Activated T-cell treated with anti-CD3 and anti-CD28 coated beads for 4 hours (primary cell): ENCODE measurements at places on chromosomes 5 and 9.

DNA sequence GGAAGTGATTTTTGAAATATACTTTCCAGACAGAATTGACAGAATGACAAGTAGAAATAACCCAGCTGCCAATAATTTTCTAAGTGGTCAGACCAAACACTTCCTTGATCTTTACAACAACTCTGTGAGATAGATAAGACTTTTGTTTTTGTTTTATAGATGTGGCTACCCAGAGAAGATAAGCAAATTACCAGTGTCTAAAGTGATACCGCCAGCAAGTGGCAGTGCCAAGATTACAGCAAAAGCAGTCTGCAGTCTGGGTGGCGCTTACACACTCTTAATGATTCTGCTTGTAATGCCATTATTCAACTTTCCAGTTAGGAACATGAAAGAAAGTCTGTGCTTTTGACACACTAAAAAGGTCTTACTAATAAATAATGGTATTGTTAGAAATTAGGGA is 92.1 kb downstream of the HCN1 start:
- no peak for DNase-seq

- no peak for DNase-seq
Observed at GRCh38 chr9:121292801-121293241, 24.9 kb downstream of the GSN start.

DNA sequence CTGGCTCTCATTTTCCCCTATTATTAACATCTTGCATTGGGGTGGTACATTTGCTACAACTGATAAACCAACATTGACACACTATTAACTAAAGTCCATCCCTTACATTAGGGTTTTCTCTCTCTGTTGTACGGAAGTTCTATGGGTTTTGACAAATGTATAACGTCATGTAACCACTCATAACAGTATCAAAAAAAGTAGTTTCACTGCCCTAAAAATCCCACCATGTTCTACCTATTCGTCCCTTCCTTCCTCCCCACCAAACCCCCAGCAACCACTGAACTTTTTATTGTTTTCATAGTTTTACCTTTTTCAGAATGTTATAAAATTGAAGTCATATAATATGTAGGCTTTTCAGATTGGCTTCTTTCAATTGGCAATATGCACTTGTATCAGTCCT is 40.1 kb downstream of the MLLT3 start:
- no peak for DNase-seq

DNA sequence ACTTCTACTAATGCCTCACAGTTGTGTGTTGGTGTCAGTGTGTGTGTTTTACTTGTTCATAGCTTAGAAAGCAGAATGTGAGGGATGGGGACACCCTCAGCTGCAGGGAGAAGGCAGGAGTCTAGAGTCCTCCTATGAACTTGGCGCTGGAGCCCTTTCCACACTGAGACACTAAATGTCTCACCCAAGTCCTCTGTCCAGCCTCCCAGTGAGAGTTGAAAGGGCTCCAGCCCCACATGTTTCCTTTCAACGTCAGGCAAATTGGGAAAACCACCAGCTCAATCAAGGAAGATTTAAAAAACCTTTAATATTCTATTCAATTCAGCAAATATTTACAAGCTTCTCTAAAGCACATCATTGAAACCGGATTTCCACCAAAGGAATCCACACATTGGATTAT is 167.6 kb upstream of the MSX2 start:
- DNase-seq = no peak

DNA sequence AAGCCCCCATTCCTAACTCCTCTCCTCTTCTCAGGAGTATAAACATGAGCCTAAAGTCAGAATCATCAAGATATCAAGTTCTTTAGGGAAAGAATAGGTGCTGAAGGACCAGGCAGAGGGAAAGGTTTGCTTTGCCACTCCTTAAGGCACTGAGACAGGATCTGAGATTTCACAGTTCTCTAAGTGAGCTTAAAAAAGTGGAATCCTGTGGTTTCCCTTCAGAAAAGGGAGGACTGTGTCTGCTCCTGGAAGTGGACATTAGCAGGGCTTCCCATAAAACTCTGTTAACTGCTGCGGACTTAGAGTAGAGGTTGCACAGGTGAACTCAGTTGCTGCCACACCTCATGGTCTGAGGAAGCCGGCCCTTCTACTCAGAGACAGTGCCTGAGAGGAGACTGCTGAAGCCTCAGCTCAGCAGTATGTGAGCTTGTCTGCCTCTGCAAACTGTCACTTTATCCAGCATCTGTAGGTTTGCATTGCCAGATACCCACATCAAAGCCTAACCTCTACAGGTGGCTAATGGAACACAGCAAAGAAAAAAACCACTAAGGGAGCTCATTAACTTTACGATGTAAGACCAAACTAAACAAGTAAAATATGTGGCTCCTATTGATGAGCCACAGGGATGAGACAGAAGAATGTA is 42.9 kb downstream of the RIC1 start:
- no peak for DNase-seq

DNA sequence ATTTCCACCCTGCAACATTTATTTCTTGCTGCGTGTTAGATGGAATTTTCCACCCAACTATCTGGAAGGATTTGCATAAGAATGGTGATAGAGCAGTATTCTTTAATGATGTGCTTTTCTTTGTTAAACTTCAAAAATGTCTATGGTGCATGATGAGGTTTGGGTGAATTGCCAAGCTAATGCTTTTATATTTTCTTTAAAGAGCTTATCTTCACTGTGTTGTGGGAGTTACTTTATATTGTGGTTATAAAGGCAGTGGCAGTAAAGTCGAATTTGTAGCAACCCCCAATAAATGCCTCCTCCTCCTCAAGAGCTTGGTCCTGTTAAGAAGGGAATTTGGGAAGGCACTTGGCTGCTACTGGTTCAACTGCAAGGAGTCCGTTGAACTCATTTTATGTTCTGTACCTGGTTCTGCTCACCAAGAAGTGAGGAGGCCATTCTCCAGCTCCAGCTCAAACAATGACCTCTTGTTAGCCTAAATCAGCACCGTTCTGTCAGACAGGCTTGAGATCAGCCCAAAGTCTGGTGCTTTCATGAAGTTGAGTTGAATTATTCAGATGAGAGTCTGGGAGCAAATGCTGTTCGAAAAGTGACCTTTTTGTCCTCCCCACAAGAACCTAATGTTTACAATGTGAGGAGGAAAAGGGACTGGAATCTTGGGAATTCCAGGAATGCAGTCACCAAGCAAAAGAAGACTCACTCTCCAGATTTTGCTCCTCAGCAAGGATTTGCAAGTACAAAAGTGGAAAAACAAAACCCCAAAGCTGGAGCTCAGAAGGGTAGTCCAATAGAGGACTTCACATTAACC is 217.0 kb downstream of the TMEM38B start:
- DNase-seq = no peak

DNA sequence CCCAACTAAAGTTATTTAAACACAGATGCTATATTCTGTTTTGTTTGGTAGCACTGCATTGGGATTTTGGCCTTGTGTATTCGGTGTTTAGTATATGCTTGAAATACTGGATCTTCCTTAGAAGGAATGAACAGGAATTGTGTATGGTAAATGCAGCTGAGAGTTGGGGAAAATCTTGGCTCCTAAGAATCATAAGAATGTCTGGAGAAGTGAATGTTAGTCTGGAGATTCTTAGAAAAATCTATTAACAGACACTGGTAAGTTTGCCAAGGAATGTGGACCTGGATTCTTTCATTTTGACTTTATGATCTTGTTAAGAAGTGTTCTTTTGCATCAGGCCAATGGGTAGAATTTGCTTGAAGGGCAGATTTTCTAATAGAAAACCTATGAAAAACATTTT is 38.9 kb downstream of the SNX30 start:
- no peak for DNase-seq

DNA sequence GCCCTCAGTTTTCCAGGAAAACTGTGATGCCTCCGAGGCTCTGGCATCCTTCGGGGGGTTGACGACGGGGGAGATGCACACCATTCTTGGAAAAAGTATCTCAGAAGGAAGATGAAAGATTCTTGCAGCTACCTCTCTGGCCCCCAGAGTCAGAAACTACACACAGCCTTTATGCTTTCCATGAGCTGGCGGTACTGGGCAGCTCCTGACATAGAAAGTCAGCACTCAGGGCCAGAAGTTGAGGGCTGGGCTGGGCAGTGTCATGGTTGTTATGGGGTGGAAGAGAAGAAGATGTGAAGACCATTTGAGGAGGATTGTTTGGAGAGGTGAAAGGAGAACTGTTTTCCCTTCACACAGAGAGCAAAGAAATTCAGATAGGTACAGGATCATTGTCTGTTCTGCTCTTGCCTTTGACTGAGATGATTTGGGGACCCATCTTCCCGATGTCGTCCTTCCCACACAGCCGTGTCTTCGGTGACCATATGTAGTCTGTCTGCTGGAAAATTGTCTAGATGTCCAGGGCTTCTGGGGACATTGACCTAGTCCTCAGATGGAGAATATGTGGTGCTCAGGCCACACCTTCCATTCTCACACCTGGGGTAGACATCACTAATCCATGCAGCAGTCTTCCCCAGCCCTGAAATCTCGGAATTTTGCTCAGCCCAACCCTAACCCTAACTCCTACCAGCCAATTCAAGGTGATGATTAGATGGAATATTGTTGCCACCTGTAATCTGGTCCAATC is 237.1 kb downstream of the CACNA1B start:
- DNase-seq = no peak

GRCh38 chr5:130151239-130151638 is 247.0 kb downstream of the CHSY3 start:
- DNase-seq = no peak

DNA sequence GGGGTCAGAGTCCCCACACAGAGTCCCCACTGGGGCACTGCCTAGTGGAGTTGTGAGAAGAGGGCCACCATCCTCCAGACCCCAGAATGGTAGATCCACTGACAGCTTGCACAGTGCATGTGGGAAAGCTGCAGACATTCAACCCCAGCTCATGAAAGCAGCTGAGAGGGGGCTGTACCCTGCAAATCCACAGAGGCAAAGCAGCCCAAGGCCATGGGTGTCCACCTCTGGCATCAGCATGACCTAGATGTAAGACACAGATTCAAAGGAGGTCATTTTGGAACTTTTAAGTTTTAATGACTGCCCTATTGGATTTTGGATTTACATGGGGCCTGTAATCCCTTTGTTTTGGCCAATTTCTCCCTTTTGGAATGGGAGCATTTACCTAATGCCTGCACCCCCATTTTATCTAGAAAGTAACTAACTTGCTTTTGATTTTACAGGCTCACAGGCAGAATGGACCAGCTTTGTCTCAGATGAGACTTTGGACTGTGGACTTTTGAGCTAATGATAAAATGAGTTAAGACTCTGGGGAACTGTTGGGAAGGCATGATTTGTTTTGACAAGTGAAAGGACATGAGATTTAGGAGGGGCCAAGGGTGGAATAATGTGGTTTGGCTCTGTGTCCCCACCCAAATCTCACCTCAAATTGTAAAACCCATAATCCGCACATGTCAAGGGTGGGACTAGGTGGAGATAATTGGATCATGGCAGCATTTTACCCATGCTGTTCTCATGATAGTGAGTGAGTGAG is 56.3 kb upstream of the ITGA1 start:
- DNase-seq = no peak
